ENCODE measurements at places on chromosomes 2 and 18.

GRCh38 chr18:68564961-68565360, 149.9 kb downstream of the TMX3 start:
- DNase-seq: no peak

GRCh38 chr2:236803621-236804020, 234.0 kb downstream of the ACKR3 start:
- no peak for DNase-seq

DNA sequence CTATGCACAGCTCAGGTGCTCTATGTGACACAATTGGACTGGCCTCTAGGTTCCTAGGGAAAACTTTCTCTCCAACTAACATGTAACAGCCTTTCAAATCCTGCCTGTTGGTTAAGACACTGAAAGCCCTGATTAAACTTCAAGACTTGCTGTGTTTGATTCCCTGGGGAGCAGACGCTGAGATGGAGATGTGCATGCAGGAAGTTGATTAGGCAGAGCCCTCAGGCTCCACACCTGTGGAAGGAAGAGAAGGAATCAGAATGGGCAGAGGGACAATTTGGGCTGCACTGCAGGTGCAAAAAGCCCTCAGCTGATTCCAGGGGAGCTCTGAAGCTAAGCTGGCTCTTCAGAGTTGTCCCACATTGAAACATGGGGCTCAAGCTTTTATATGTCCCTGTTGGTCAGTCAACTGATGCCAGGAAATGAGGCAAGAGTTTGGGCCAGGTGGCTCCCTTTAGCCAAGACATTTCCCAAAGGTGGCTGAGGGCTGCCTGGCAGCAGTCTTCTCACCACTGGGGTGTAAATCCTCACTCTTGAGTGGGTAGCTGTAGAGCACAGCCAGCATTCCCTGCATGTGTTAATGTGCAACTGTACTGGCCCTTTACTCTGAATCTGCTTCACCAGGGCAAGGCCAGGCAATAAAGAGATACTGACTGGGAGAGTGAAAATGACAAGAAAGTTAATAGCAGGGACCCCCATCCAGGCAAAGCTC, 199.5 kb upstream of the DDX18 start:
- no peak for DNase-seq

GRCh38 chr2:112156152-112156986, 18.2 kb downstream of the FBLN7 start:
- no peak for DNase-seq

DNA sequence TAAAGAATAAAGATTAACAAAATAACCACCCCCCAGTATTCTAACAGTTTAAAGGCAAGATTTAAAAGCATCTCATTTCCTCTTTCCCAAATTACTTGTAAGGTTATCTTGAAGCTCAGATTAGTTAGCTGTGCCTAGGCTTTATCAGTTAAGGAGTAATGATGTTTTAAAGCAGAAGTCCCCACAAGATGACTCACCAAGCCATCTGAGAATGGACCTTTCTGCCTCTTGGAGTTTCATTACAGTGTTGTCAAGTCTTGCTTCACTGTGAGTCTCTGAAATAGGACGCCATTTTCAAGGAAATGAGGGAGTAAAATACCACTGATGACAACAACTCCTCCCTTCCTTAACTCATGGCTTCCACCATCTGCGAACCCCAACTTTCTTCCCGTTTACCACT, 35.9 kb downstream of the ZNF385B start:
- no peak for DNase-seq
